Fibroblast of skin of left quadriceps (primary cell): ENCODE measurements at places on chromosomes 1 and 21.

GRCh38 chr1:193569983-193570269, 383.5 kb upstream of the B3GALT2 start:
- DNase-seq = no peak

DNA sequence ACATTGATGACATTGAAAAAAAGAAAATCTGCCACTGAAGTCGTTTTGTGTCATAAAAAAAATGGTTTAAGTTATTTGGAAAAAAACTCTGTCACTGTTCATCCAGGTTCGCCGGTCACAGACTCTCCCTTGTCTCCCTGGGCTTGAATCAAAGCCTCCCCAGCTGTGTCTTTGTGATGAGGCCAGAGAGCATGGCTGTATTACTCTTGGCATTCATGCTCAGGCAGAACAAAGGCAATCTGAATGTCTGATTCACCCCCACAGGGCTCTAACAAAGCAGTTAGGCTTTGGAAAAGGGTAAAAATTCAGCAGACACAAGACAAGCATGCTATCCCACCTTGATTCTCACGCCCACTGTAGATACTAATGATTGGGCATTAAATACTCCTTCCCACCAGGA, 304.3 kb upstream of the PLD5 start:
- no peak for DNase-seq

GRCh38 chr1:172185211-172185610, 235.3 kb upstream of the C1orf105 start:
- DNase-seq = peak; percentile 47

GRCh38 chr1:43529206-43529731, 1.4 kb upstream of the PTPRF start:
- peak; percentile 72 for DNase-seq

- DNase-seq = no peak
Measured at GRCh38 chr1:203129501-203130231, 2.1 kb downstream of the ADORA1 start.

GRCh38 chr21:33132054-33132453, 62.1 kb downstream of the OLIG1 start:
- DNase-seq = no peak

DNA sequence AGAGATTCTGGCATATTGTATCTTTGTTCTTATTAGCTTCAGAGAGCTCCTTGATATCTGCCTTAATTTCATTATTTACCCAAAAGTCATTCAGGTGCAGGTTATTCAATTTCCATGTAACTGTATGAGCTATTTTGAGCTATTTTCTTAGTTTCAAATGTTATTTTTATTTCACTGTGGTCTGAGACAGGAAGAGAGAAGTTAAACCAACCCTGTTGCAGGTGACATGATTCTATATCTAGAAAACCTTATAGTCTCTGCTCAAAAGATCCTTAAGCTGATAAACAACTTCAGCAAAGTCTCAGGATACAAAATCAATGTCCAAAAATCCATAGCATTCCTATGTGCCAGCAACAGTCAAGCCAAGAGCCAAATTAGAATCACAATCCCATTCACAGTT, 1644.0 kb upstream of the B3GALT2 start:
- DNase-seq = no peak

- DNase-seq = peak; percentile 16
Measured at GRCh38 chr1:113747376-113747775, 11.9 kb downstream of the PHTF1 start.

DNA sequence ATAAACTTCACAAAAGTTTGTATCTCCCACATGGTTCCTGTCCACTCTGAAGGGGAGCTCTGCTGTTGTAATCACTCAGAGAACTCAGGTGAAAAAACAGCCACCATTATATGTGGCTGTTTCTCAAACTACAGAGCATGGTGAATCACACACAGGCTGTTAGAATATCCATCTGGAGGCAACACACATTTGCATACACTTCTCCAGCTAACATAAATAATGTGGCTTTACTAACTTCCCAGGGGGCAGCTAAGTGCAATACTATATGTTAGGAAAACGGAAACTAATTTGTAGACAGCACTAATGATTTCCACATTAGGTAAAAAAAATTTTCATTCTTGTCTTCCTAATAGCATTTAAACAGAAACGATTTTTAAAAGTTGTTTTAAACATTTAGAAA, 49.3 kb downstream of the PTGFR start:
- DNase-seq = peak; percentile 75

DNA sequence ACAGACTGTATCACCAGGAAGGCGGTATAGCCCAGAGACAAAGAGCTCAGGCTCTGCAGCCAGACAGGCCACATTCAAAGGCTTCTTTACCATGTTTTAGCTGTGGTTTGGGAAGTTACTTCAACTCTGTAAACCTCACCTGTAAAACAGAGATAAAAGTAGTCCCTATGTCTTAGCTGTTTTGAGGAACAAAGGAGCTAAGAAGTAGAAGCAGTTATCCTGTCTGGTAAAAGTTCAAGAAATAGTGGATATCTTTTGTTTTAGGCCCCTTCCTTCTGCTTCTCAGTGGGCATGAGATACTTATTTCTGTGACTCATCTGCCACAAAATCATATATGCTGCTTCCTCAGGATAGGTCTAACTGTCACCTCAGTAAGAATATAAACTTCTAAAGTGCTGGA, 6.5 kb downstream of the CD34 start:
- DNase-seq = no peak

GRCh38 chr1:53627031-53627430, 111.9 kb downstream of the GLIS1 start:
- no peak for DNase-seq

DNA sequence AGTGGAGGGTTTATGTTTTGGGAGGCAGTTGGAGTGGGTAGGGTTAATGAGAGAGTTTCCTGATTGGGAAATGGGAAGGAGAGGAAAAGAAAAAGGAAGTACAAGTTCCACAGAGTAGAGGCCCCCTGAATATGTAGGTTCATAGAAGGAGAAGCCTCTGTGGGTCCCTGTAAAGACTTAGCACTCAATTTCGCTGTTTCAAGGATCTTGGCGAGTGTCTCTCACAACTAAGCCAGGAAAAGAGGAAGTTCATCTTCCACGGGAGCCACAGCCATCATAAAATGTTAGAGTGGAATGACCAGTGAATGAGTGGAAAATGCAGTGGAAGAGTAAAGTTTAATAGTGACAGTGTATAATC, 17.4 kb upstream of the DPYD start:
- no peak for DNase-seq
